ENCODE measurements at places on chromosomes 16 and 17.

- no peak for DNase-seq
Observed at GRCh38 chr16:88444826-88445582, 8.1 kb upstream of the ZFPM1 start.

- no peak for DNase-seq
Observed at GRCh38 chr16:68356919-68357286, 46.1 kb downstream of the PRMT7 start.

- no peak for DNase-seq
Observed at GRCh38 chr17:72614476-72614870, 478.0 kb downstream of the SLC39A11 start.

DNA sequence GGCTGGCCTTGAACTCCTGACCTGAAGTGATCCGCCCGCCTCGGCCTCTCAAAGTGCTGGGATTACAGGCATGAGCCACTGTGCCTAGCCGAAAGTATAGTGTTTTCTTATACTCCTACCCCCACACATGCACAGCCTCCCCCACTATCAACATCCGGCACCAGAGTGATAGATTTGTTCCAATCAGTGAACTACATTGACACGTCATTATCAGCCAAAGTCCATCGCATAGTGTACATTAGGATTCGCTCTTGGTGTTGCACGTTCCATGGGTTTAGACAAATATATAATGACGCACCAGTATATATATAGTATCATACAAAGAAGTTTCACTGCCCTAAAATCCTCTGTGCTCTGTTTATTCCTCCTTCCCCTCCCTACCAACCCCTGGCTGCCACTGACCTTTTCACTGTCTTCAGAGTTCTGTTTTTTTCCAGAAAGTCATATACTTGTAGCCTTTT lies 11.9 kb upstream of the TM4SF5 start:
- no peak for DNase-seq

DNA sequence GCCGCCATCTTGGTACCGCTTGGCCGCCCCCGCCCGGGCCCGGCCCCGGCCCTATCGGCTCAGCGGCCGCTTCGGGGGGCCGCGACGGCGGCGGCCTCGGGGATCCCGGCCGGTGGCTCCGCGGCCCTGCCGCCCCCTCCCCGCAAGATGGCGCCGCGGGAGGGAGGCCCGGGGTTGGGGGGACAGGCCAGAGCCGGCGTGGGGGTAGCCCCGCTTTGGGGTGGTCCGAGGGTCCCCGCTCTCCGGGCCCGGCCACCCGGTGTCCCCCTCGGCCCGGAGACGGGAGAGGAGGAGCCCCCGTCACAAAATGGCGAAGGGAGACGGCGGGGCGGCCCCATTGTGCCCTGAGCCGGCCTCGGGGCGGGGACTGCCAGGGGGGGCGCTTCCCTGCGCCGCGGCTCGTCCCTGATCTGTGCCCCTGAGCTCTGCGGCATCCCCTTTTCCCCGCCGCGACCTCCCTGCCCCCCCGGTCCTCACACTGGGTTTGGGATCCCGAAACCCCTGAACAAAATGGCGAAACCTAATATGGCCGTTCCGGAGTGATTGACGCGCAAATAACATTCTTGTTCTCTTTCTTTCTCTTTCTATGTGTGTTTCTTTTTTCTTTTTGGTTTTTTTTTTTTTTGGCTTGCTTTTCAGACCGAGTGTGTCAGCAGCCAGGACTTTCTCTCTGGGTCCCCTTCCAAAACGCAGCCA lies 986 bp downstream of the HAPSTR1 start:
- DNase-seq: no peak

DNA sequence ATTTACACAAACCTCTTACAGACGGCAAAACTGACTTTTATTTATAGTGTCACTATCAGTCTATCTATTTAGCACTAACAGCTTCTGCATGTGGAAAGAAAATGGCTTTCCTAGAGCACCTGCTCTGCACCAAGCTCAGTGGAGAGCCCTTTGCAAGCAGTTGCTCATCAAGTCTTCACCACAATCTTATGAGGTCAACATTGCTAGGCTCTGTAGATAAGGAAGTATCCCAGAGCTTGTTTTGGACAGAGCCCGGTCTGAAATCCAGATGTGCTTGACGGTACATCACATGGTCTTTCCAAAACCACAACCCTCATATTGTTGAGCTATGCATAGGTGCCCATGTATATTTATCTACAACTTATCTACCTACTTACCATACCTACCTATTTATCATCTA lies 572.7 kb upstream of the CDH5 start:
- DNase-seq: no peak

Measured in hippocampal formation (tissue), 2 donors.